ENCODE measurements at places on chromosomes 6 and 20.

DNA sequence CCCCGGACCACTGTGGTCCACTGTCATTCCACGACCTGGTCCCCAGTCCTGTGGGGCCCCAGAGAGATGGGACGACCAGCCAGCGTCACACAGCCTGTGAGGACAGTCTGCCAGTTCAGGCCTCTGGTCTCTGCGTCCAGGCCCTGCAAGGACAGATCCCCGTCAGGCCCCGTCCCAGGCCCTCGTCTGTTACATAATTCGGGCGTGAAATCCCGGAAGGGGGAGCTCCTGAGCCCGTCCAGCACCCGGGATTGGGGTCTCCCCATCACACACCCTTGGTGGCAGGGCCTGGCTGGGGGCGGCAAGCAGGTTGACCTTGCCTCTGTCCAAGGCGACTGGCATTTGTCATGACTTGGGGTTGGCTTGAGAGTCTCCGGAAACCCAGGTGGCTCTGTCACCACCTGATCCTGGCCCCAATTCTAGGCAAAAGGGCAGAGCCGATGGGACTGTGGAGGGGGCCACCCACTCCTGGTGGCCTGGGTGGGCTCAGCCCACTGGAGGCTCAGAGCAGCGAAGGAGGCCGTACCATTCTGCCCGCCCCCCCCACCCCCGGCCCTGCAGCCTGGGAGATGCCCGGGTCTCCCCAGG lies 73.8 kb upstream of the GATA5 start:
- DNase-seq, result no peak

- no peak for DNase-seq
These were observed 650.8 kb upstream of the AGPAT4 start for GRCh38 chr6:161924516-161925116.

DNA sequence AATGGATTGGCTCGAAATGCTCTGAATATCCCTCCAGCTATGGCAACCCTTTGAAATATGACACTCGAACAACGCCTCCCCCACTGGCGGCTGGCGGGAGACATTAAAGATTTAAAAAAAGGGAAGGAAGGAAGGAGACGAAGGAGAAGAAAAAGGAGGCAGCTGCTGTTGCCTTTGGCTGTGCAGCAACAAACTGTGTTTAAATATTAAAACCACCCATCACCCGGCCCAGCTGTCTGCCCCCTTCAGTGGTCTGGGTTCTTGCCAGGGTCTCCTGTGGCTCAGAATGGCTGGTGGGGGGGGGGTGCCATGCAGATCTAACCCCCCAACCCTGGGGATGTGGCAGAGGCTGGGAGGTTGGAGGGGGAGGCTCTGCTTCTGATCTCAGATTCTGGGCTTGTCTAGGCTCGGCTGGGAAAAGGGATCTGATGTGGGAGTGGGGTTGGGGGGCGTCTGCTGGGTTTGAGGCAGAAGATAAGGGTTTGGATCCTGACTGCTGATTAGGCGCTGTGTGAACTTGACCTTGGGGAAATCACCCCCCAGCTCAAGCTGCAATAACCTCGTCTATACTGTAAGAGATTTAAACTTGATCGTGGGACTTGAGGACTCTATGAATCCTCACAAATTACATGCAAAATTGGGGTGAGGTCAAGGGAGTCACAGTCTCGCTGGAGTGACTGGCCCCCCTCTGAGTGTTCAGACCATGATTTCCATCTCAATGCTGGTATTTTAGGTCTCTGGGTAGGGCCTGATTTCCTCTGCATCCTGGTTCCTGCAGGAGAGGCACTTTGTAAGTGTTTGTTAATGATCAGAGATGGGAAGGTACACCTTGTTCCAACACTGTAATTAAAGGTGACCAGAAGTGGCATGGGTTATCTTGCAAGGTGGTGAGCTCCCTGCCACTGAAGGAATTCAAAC lies 40.3 kb upstream of the BLCAP start:
- DNase-seq, result no peak

DNA sequence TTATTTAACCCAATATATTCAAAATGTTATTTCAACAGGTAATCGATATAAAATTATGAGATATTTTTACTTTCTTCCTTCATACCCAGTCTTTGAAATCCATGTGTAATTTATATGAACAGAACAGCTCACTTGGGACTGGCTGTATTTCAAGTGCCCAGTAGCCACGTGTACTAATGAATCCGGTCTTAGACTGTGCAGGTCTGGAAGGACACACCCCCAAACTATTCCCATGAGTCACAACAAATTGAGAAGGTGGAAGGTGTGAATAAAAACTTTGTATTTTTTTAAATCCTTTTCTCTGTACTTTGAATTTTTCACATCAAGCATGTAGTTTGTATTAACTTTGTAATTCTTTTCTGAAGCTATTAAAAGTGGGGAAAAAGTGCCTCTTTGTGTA lies 2.8 kb downstream of the UNC5CL start:
- DNase-seq, result no peak

GRCh38 chr20:32612351-32613191 lies 27.4 kb upstream of the NOL4L start:
- no peak for DNase-seq

GRCh38 chr6:105301756-105302616 lies 100.9 kb downstream of the PREP start:
- DNase-seq, result no peak

- DNase-seq, result peak; percentile 6
These were observed 7.8 kb upstream of the MRS2 start for GRCh38 chr6:24394780-24395437.

DNA sequence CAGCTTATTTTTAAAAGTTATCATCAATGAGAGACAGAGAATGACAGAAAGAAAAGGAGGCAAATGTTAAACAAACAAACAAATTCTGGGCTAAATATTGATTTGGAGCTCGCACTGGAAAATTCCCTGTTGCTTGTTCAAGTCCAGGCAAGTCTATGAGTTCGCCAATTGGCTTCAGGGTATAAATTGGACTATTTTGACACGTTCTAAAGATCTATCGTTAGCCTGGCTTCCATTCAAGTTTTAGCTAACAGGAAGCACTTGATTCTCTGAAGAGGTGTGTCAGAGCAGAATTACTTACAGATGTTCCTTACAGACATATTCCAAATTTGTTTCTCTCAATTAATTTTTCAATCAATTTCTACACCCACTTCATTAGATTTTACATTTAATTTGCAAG lies 15.8 kb upstream of the RFPL4B start:
- DNase-seq, result no peak

- peak; percentile 5 for DNase-seq
These were observed 66.3 kb downstream of the NT5E start for GRCh38 chr6:85516168-85516567.

- DNase-seq, result peak; percentile 13
These were observed 254.9 kb downstream of the CDKAL1 start for GRCh38 chr6:20789162-20789561.

DNA sequence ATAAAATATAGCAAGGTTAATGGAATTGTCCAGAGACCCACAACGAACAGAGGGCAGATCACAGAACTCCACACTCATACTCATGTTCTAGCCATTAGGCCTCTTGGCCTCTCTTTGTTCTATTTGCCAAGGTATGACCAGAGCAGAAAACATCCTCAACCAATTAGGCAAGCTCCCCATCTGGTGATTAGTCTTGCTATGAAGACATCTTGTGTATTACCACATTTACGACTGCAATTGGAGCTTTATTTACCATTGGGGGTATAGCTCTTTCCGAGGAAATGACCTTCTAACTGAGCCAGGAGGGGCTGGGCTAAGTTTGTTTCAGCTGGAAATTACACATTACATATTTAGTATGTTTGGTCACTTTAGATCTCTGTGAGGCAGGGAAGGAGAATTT lies 593.9 kb downstream of the CD109 start:
- DNase-seq, result no peak

- DNase-seq, result peak; percentile 18
These were observed 72.0 kb downstream of the OPRM1 start for GRCh38 chr6:154111025-154111424.

- DNase-seq, result no peak
These were observed 23.6 kb downstream of the BHLHE23 start for GRCh38 chr20:62983210-62983609.

DNA sequence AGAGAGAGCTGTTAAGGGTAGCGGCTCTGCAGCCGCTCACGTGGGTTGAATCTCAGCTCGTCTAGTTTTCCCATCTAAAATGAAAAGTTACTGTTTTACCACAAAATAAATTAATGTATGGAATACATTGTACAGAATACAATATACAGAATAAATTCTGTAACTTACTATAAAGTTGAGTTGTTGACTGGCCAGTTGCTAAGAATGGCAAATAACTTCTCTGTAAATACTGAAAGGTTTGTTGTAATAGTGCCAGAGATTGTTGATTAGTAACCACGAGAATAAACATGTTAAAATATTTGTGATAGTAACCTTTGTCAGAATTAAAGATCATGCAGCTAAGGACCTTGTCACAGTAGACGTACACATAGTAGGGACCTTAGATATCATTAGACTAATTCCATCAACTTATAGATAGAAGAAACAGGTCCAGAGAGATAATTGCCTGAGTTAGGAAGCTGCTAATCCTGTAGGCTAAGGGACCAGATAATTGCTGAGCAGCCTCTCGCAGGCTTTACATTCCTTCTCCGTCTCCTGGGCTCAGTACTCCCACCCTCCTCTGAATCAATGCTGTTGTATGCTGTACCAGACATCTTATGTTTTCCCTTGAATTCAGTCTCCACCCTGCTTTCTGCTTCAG lies 544 bp upstream of the NRM start:
- DNase-seq, result peak; percentile 41

- DNase-seq, result no peak
These were observed 66.2 kb upstream of the CD83 start for GRCh38 chr6:14051355-14051754.

DNA sequence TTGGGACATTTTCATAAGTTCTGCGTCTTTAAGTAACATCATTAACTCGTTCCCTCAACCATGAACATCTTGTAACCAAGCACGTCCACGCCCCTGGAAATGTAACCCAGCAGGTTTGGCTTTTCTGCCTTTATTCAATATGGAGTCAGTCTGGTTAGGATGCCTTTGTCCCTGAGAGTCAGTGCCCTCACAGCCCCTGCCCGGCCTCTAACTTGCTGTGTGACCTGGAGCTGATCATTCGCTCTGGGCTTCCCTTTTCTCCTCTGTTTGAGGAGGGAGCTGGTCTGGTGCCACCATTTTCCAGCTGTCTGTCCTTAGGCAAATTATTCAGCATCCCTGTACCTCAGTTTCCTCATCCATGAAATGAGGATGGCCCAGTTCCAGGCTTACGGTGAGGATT lies 26.5 kb upstream of the ANGPT4 start:
- DNase-seq, result no peak

- DNase-seq, result no peak
These were observed 12.2 kb upstream of the SHLD1 start for GRCh38 chr20:5737966-5738365.

DNA sequence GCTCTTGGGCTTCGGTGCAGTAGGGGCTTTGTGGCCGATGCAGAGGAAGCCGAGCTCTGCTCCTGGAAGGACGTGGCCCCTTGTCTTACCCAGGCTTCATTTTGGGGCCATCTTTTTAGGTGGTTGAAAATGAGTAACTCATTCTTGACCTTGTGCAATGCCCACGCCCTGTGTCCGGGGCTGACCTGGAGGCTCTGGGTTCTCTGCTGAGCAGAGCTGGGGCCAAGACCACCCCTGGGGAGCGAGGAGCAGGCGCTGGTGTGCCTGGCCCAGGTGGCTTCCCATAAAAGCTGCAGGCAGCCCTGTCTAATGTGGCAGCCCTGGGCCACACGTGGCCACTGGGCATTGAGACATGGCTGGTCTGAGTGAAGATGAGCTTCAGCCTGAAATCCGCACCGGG lies 25.7 kb downstream of the NTSR1 start:
- DNase-seq, result no peak

GRCh38 chr20:51233345-51233744 lies 210.4 kb upstream of the KCNG1 start:
- DNase-seq, result no peak

GRCh38 chr20:63284981-63285524 lies 7.9 kb upstream of the COL20A1 start:
- no peak for DNase-seq

GRCh38 chr6:89244241-89244985 lies 27.3 kb upstream of the GABRR1 start:
- DNase-seq, result no peak

- no peak for DNase-seq
These were observed 15.6 kb downstream of the SPATA2 start for GRCh38 chr20:49899541-49900383.

DNA sequence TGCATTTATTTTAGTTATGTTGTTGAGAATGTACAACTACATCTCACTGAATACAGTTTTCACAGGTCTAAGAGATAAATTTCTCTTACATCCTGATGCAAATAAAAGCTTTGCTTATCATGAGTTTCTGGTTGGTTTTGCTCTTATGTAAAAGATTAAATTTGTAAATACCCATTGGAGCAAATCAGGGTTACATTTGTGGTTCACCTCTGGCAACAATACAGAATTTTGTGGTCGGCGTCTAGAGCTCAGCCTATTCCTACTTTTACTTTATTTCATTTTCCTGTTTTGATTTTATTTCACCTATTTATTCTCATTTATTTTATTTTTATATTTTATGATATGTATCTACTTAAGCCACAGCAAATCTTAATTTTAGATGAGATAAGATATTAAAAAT lies 271.9 kb upstream of the MARCKS start:
- no peak for DNase-seq

- peak; percentile 82 for DNase-seq
These were observed 178.7 kb downstream of the GJA1 start for GRCh38 chr6:121614115-121614514.

GRCh38 chr6:41050536-41050935 lies 2.5 kb upstream of the APOBEC2 start:
- no peak for DNase-seq

GRCh38 chr6:117974914-117975627 lies 68.0 kb downstream of the SLC35F1 start:
- DNase-seq, result no peak

- DNase-seq, result no peak
These were observed 23.3 kb downstream of the NQO2 start for GRCh38 chr6:3022765-3023662.

GRCh38 chr6:10463491-10464481 lies 48.9 kb upstream of the TFAP2A start:
- DNase-seq, result no peak

- no peak for DNase-seq
These were observed 361.1 kb downstream of the ZFAND3 start for GRCh38 chr6:38180586-38180985.

GRCh38 chr6:168358842-168359420 lies 39.4 kb upstream of the DACT2 start:
- no peak for DNase-seq

GRCh38 chr20:32040142-32040953 lies 11.7 kb upstream of the HCK start:
- DNase-seq, result no peak

DNA sequence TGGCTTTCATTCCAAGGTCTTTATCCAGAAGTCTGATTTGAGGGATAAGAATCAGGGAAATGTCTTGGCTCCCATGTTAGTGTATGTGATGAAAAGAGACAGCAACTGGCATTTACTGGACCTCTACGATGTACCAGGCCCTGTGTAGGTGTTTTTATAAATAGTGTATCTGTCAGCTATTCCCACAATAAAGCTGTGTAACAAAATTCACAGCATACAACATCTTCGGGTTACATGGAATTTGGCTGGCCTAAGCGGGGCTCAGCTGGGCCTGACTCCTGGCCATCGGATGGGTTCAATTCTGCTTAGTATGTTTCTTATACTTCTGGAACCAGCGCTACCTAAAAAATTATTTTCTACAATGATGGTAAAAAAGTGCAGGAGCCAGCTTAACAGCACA lies 128.2 kb downstream of the SNX5 start:
- no peak for DNase-seq

- DNase-seq, result peak; percentile 99
These were observed 24.7 kb upstream of the PYGB start for GRCh38 chr20:25223179-25223661.

Measured in fibroblast of skin of back (primary cell).